Memory B cell (primary cell): ENCODE measurements at places on chromosomes 11 and 22.

GRCh38 chr22:28068826-28069225, 149.8 kb upstream of the PITPNB start:
- no peak for DNase-seq

DNA sequence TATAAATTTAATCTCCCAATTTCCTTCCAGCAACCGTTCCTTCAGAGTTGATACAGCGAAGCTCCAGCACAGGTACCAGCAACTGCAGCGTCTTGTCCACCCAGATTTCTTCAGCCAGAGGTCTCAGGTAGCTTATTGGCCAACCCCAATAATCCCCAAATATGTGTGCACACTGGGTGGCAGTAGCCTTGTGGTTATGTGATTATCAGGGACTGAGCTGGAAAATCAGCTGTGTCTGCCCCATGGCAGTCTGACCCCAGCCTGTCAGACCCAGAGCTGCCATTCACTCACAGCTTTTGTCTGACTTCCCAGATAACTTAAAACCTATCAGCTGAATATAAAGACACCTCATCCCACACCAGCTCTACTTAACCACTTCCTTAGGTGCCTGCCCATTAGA, 2.0 kb downstream of the HSCB start:
- no peak for DNase-seq

DNA sequence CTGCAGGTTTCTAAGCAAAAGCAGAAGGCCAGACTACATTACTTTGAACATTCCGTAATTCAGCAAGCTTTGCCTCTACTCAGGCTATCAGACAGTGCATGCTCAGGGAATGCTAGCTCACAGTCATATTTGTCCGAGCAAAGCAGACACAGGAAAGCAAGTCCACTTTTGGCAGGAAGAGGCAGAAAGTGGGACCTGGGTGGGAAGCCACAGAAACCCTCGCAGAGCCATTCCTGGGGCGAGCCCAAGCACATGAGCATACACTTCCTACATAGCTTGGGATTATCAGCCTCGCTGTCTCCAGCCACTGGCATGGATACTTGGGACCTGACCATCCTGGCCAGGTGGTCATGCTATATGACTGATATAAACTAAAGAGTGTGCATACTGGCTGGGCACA, 113.3 kb downstream of the TRIM29 start:
- DNase-seq, result no peak

DNA sequence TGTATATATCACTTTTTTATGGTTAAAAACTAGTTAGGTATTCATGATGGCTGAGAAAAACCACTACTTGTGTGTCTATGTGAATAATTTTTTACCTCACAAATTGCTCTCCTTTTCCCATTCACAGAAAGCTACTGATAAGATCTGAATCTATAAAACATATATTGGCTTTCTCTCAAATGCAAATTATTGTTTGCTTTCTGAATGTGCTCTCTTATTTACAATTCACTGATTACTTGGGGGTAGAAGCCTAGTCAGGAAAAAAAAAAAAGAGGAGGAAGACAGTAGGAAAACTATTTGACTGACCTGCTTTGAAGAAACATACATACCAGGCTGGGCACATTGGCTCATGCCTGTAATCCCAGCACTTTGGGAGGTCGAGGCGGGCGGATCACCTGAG, 20.5 kb downstream of the PGM2L1 start:
- DNase-seq, result no peak

- no peak for DNase-seq
Observed at GRCh38 chr22:26792522-26792921, 135.1 kb downstream of the MIAT start.

DNA sequence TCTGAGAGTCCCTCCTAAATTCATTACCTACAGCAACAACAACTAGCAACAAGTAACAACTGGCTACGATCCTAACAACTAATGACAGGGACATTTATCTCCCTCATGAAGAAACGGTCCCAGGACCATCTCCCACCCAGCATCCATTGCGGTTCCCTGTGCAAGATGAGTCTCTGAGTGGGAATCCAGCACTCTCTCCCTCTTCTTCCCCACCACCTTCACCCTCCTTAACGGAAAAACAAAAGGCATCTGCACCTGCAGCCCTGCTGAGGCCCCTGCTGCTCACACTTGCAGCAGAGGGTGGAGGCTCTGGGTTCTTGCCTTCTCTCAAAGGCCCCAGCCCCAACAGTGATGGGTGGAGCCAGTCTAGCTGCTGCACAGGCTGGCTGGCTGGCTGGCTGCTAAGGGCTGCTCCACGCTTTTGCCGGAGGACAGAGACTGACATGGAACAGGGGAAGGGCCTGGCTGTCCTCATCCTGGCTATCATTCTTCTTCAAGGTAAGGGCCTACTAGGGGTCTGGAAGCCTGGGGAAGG, at the start of gene CD3G:
TSS of gene CD3G (plus strand) at position 364 of the 535 bp plus-strand sequence. CDS start at position 444, 80 bp downstream.
- no peak for DNase-seq

- DNase-seq, result no peak
Observed at GRCh38 chr11:115918576-115918975, 414.4 kb upstream of the CADM1 start.
